ENCODE measurements at places on chromosomes 6 and 20.

GRCh38 chr20:51542033-51542570, 417 bp downstream of the NFATC2 start:
- peak; percentile 72 for DNase-seq

DNA sequence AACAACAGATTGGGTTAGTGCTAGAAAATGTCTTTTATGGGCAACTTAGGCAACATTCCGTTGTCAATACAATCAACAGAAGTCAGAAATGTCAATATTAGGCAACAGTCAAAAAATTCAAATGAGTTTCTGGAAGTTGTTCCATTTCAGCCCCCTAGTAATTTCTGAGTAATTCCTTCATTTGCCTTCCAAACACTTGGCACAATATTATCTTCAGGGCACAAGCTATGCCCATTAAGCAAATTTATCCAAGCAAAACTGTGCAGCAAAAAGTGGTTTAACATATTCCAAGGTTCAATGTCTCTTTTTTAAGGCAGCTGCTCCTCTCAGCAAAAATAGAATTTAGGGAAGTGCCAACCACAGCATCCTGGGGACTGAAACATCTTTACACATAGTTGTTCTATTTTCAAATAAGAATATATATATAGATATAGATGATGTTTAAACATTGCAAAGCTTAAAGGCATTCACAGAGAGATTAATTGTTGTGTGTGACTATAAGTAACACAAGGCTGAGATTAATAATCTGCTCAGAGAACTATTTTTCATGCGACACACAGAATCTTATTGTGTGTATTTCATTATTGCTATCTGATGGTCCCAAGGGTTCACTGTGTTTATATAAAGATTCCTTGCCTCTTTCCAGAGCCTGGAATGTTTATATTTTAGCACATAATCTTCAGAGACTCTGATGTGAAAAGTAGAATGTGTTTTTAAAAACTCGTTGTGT, 75.2 kb upstream of the ADTRP start:
- no peak for DNase-seq

GRCh38 chr6:160435935-160436334, 87.8 kb downstream of the SLC22A3 start:
- no peak for DNase-seq

- DNase-seq: peak; percentile 54
These were observed 5.2 kb downstream of the C20orf204 start for GRCh38 chr20:64041040-64041780.

DNA sequence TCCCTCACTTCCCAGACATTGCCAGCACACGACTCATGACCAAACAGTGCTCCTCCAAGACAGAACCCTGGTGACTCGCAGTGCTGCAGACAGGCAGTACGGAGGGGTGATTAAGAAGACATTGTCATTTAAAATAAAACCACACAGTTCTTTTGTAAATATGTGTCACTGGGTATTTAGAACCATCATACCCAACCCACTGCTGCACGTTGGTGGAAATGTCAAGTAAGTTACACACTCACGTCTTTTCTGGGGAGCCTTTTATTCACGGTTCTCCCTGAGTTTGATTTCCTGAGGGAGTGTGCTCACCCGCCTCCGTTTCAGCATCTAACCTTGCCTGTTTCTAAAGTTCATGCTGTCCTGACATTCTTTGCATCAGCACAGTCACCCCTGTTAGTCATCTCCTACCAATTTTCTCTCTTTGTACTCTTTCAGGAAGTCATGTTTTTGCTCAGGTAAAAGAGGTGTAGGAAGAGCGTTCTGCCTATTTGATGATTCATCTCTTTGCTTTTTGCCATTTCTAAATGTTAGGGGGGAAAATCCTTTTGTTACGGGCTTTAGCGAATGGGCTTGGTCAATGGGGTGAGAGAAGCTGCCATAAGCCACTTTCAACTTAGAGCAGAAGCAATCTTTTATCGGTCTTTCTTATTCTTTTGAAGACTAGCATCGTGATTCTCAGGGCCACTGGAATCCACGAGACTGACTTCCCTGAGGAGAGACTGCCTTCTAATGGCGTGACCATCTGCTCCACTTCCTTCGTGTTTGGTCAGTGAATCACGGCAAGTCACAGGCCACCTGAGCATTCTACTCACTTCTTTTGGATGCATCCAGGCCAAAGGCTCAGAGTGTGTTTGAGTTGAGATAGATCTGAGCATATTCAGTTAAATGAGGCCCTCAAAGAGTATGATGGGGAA, 512.8 kb upstream of the JARID2 start:
- no peak for DNase-seq

- DNase-seq: no peak
These were observed 5.1 kb downstream of the TGIF2 start for GRCh38 chr20:36578356-36579041.

DNA sequence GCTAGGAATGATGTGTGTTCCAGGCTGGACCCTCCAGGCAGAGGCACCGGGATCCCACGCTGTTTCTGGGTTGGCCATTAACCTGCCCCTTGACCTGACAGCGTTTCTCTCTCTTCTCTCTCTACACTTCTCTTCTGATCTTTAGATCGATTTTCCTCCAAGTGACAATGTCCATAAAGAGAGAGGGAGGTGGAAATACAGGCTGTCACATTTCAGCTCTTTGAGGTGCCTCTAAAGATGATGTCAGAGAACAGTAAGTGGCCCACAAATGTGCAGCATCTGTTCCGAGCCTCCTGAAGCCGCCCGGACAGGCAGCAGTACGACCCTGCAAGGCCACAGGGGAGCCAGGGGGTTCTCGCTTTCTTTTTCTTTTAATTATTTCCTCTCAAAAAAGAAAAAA, 2.5 kb upstream of the SLCO4A1 start:
- DNase-seq: no peak

DNA sequence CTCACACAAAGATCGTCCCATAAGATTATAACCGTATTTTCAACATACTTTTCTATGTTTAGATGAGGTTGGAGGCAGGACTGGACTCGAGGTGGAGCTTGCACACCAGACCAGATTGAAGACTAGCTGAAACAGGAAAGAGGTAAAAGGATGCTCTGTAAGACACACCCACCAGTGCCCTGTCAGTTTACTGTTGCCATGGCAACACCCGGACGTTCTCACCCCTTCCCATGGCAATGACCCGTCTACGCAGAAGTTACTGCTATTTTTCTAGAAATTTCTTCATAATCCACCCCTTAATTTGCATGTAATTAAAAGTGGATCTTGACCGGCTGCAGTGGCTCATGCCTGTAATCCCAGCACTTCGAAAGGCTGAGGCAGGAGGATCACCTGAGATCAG, 13.6 kb upstream of the SRSF6 start:
- no peak for DNase-seq

- no peak for DNase-seq
These were observed 28.7 kb upstream of the KIAA1586 start for GRCh38 chr6:57017841-57018240.

Data from Caco-2 (cell line).